ENCODE measurements at places on chromosomes 4 and X. TPM values are rescaled to one million over a fixed set of nuclear protein-coding genes. Genes with fewer than 3 reads are reported as not detected.

DNA sequence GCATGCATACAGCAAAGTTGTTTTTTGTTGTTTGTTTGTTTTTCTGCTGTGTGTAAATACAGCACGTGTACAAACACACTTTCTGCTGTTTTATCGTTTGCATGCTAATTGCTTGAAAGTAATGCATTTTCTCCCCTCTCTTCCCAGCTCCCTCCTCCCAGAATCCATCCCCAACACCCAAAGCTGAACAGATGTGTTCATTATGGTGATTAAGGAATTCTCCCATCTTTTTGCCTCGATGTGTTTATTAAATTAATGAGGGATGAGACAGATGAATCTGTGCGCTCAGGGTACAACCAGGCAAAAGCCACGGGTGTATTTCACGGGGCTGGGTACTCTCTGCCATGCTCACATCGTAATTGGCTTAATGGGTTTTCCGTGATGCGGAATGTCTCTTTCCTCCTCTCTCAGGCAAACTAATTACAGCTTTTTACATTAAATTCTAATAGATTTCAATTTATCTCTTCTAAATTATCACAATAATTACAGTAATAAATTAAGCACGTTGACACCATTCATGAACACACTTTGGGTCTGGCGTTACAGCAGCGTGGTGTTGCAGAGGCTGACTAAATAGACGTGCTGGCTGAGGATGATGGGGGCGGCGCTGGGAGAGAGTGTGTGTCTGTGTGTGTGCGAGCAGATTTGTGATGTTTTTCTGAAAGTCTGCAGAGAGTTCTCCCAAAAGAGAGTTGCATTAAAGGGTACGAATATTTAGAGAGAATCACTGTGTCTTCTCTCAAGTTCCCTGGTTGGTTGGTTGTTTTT is 117.7 kb downstream of the CRLF2 start:
- no peak overlapping the region for H3K4me3 ChIP-seq
- no peak overlapping the region for H3K27ac ChIP-seq
- H3K4me1 ChIP-seq, result no peaks in the 10 kb centered on the region
- DNase-seq, result no peak

GRCh38 chr4:166432125-166432524 is 559.1 kb downstream of the TLL1 start:
- no peak for DNase-seq
- no peaks in the 10 kb centered on the region for H3K36me3 ChIP-seq
- H3K27me3 ChIP-seq, result no peaks in the 10 kb centered on the region
- H3K4me3 ChIP-seq, result no peak overlapping the region
- no peak overlapping the region for H3K27ac ChIP-seq
- no peaks in the 10 kb centered on the region for H3K4me1 ChIP-seq

SMIM10L2A gene
- 0.52 TPM for total RNA-seq

DNA sequence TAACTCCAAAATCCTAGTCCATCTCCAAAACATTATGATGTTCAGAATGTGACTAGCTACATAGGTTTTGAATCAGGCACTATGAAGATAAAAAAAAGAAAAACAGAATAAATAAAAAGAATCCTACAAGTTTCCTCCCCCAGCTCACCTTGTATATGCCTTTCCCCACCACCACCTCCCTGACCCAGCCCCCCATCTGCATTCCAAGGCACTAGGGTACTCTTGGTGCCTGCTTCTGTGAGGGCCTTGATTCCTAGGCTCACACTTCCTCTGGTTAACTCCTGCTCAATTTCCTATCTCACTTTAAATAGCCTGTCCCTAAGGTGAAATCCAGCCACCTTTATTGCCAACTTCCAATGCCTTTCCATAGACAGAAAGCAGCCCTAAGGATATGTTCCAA is 178.7 kb upstream of the ATOH1 start:
- no peaks in the 10 kb centered on the region for H3K4me1 ChIP-seq
- H3K27me3 ChIP-seq, result no peaks in the 10 kb centered on the region
- H3K27ac ChIP-seq, result no peak overlapping the region

GRCh38 chr4:79042079-79042674 is 102.9 kb upstream of the PAQR3 start:
- H3K27me3 ChIP-seq, result no peaks in the 10 kb centered on the region
- H3K36me3 ChIP-seq, result no peaks in the 10 kb centered on the region
- DNase-seq, result no peak
- H3K4me1 ChIP-seq, result no peaks in the 10 kb centered on the region
- no peak overlapping the region for H3K27ac ChIP-seq

DNA sequence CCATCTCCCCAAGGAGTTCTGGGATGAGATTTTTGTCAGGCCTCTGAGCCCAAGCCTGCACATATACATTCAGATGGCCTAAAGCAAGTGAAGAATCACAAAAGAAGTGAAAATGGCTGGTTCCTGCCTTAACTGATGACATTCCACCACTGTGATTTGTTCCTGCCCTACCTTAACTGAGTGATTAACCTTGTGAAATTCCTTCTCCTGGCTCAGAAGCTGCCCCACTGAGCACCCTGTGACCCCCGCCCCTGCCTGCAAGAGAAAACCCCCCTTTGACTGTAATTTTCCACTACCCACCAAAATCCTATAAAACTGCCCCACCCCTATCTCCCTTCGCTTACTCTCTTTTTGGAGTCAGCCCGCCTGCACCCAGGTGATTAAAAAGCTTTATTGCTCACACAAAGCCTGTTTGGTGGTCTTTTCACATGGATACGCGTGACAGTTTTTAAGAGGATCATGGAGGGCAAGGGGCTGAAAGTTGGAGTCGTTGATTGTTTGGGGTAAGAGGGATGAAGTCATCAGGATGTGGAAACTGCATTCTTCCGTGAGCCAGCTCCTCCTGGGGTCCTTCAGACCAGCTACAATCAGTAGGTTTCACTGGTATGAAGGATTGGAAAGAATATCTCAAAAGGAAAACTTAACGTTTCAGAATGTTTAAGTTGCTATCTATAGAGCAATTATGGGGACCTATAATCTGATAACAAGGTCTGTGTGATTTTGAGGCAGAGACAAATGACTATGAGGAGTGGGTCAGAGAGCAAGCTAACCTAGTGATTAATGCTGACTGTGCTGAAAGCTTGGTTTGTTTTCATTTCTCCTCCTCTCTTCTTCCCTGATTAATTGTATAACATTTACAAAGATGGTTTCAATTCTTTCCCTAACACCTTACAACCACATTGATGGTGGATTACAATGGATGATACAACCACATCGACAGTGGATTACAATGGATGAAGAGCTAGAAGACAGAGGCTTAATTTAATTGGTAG is 28.6 kb upstream of the MAGEA11 start:
- no peak overlapping the region for H3K27ac ChIP-seq
- H3K36me3 ChIP-seq, result no peaks in the 10 kb centered on the region
- no peak overlapping the region for H3K4me3 ChIP-seq
- no peak for DNase-seq
- H3K4me1 ChIP-seq, result no peaks in the 10 kb centered on the region
- H3K27me3 ChIP-seq, result no peaks in the 10 kb centered on the region

All from thymus (tissue), 14 donors.